Stimulated activated CD8-positive, alpha-beta memory T cell treated with anti-CD3 and anti-CD28 coated beads, Interleukin-2, amount 100 ng/mL, for 48 hours (primary cell): ENCODE measurements at places on chromosomes 16 and 17.

DNA sequence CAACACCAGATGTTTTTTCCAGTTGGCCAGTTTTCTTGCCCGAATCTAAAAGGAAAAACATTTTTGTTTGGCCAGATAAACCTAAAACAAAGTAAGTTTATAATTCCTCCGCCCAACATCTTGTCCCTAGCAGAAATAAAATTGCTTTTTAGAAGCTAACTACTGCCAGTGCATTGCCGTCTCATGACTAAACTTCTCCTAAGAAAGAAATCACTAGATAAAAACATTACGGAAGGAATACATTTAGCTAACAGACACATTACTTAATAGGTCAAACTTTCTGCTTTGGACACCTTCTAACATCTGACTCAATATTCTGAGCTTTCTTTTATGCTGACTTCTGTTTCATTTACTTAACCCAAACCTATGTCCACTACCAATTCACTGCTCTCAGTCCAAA, 36.2 kb downstream of the FBXL20 start:
- no peak for DNase-seq

GRCh38 chr17:30450125-30451027, 26.8 kb upstream of the GOSR1 start:
- DNase-seq, result no peak

DNA sequence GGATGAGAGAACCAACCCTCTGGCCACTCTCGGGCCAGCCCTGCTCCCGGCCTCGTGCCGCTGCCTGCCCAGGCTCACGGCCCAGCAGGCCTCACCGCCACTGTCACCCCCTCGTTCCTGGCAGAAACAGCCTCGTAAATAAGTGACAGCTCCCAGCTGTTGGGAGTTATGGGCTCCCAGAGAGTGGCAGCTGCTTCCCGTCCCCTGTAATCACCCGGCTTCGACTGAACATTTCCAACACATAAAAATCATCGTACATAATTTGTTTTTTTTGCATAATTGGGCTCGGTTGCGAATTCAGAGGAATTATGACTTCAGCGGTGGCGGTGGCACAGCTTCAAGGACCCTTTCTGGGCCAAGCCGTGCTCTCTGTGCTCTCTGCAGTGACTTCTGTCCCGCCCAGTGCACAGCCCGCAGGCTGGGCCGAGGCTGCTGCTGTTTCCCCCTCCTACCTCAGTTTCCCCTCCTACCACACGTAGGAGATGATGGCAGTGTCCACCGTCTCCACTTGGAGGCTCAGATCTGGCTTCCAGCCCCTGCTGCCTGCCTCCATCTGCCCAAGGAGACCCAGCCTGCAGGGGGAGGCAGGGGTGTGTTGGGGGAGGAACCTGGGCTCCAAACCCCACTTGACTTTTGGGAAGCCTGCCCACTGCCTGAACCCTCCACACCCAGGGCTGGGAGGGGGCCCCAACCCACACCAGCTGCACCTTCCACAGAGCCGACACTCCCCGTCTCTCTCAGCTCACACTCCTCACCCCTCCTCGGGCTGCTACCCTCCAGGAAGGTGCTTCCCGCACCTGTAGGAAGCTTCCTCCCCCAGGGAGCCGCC, 84.9 kb downstream of the RTN4RL1 start:
- no peak for DNase-seq

DNA sequence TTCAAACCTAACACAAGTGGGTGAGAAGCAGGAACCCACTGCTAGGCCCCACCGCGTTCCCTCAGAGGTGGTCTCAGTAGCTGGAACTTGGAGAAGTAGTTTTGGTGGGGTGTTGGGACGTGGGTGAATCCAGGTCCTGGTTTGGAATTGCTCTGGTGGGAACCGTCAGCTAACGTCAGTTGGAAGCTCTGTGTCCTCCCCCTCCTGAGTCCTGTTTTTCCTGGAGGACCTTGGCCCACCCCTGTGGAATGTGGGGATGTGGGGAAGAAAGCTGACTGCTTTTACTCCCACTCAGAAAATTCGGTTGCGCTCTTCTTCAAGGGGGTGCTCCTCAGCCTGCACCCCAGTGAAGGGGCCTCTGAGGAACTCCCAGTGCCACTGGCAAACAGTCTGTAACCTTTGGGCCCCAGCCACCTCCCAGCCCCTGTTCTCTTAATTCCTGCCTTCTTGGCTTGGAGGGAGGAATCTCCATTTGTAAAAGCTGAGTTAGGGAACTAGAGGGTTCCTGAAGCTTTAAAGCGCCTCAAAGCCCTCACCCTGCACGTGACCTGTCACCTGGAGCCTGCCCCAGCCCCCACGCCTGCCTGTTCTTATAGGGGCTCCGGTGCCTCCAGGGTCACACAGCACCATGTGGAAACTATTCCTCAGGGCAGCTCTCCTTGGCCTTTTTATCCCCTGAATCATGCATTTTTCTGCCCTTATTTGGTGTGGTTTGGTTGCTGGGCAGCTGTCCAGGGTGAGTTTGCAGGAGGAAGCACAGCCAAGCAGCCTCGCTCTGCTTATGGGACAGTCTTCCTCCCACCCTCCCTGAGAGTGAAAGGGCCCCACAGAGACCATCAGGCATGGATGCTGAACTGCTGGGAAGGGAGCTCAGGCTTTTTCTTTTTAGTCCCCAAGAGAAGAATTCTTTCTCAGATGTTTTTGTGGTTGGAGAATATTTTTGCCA, 16.2 kb upstream of the NAGLU start:
- no peak for DNase-seq

DNA sequence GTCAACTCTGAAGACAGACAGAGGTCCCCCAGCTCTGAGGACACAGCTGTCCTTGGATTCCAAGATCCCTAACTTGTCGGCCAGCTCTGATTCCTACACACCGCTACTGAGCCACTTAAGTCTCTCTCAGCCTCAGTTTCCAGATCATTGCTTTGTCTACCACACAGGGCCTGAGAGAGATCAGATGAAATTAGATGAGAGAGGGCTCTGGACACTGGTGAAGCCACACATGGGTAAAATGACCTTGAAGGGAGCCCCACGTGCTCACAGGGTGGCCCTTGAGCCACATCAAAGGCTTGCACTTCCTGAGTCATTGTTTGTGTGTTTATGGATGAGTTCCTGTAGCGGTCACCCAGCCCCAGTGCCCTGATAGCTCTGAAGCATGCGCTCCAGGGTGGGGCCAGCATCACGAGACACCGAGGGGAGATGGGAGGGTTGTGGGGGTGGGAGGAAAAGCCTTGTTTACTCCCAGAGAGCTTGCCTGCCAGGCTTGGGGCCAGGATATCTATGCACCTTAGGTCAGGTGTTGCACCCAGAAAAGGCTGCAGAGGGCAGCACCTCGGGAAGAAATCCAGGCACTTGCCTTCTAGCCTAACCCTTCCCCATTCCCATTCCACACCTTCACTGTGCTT, 32.7 kb upstream of the SLC6A2 start:
- no peak for DNase-seq

DNA sequence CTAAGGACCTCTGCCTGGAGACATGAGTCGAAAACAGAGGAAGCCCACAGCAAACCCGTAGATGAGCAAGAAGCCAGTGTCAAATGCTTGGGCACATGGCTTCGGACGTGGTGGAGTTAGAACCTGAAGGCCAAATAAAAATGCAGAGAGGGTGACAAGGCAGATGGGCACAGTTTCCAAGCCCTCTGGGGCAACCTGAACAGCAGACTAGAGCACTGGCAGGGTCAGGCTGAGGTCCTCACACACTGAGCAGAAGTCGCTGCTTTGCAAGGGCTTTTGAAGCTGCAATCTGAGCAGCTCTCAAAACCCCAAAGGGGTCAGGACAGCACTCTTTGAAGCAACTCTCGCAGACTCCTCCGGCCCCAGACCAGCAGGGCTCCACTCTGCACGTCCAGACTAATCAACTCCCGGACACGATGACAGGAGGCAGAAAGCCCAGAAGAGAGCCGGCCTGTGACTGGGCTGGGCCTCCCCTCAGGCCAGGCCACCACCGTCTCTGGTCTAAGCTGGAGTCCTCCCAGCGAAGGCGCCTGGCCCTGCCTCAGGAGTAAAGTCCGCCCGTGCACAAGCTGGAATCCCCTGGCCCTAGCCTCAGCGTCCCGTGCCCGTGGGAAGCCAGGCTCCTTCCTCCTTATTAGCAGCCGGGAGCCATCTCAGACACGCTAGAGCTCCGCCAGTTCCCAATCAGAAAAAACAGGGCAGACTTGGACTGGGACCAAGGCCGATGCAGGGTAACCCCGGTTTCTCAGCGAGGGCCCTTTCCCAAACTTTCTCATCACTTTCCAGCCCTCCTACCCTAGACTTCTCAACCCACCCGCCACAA, 924 bp downstream of the SMARCD2 start:
- no peak for DNase-seq

GRCh38 chr16:10961231-10961630, 16.9 kb downstream of the CLEC16A start:
- no peak for DNase-seq

- no peak for DNase-seq
Observed at GRCh38 chr17:42252597-42253550, 23.3 kb downstream of the STAT5B start.

- no peak for DNase-seq
Observed at GRCh38 chr16:46808997-46809396, 22.0 kb downstream of the C16orf87 start.
